ENCODE measurements at places on chromosomes 2 and 18. TPM values are rescaled to one million over a fixed set of nuclear protein-coding genes. Genes with fewer than 3 reads are reported as not detected.

DNA sequence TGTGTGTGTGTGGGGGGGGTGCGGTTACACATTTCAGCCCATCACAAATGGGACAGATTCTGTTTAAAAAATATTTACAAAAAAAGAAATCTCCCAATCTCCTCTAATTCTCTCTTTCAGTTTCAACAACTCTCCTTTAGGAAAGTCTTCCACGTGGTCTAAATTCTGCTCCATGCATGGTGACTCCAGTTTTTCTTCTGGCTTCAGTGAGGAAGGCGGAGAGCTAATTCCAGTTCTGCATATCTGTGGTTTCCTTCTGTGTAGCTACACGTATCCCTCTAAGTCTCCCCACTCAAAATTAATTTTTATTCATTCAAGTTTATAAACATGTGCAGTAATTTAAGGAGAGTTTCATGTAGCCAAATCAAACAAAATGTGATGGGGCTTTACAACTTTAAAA, 111.6 kb downstream of the SLC4A3 start:
- no peak overlapping the region for H3K27ac ChIP-seq
- H3K4me1 ChIP-seq: peaks cover 10% of the 10 kb centered on the region
- H3K36me3 ChIP-seq: no peaks in the 10 kb centered on the region
- H3K27me3 ChIP-seq: peaks cover 12% of the 10 kb centered on the region

Gene TNS1
- 11.3 TPM for total RNA-seq

DNA sequence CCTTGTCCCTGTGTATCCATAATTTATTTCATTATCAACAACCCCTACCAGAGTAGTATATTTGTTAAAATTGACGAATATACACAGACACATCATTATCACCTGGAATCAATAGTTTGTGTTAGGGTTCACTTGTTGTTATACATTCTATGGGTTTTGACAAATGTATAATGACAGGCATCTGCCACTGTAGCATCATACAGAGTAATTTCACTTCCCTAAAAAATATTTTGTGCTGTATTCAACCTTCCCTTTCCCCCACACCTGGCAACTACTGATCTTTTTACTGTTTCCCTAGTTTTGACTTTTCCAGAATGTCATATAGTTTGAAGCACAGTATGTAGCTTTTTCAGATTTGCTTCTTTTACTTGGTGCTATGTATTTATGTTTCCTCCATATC, 132.0 kb downstream of the ZNF804A start:
- H3K27ac ChIP-seq: no peak overlapping the region
- no peak overlapping the region for H3K4me3 ChIP-seq
- H3K36me3 ChIP-seq: no peaks in the 10 kb centered on the region
- no peaks in the 10 kb centered on the region for H3K4me1 ChIP-seq
- no peaks in the 10 kb centered on the region for H3K27me3 ChIP-seq

DNA sequence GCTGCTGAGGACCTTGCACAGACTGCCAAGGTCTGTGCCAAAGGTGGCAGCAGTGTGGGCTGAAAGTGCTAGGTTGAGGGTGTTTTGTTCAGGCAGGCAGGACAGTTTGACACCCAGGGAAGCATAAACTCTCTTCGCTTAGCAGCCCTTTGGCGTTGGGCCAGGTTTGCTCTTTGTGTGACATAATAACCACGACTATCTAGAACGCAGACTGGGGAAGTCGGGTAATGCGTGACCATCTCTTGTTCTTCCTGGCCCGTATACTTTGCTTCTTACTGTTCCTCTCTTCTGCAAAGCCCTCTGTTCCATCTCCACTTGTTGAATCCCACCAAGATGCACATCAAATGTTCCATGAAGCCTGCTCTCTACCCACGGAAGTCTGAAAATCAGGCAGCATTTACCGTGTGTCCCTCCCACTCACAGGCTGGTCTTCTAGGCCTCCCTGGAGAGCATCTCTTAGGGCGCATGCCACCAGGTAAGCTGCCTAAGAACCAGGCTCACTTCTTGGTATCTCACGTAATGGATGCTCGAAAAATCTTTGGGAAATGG, 96.7 kb upstream of the LMAN1 start:
- peaks cover 18% of the 10 kb centered on the region for H3K27me3 ChIP-seq
- no peak overlapping the region for H3K27ac ChIP-seq
- DNase-seq: no peak
- H3K4me1 ChIP-seq: no peaks in the 10 kb centered on the region
- H3K4me3 ChIP-seq: no peak overlapping the region
- no peaks in the 10 kb centered on the region for H3K36me3 ChIP-seq

DNA sequence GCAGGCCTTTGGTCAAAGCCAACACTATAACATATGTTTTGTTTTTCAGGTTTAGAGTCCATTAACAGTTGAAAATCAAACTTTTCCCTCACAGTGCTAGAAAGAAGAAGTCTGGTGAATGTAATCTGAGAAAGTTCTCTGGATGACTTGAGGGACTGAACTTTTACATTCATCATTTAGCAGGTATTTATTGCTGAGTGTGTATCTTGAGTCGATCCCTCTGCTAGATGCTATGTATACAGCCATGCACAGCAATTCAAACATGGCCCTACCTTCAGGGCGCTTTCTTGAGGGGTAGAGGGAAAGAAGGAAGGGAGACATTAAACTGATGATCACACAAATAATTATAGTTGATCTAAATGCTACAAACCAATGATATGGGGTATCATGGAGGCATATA, 89.6 kb downstream of the CLHC1 start:
- no peak for DNase-seq
- no peaks in the 10 kb centered on the region for H3K36me3 ChIP-seq
- no peaks in the 10 kb centered on the region for H3K27me3 ChIP-seq
- H3K4me1 ChIP-seq: peaks cover 23% of the 10 kb centered on the region

GRCh38 chr18:6979954-6980353, 137.6 kb downstream of the LAMA1 start:
- H3K4me3 ChIP-seq: no peak overlapping the region
- DNase-seq: no peak
- no peaks in the 10 kb centered on the region for H3K27me3 ChIP-seq
- no peak overlapping the region for H3K27ac ChIP-seq
- H3K4me1 ChIP-seq: no peaks in the 10 kb centered on the region

All from neural crest cell (in vitro differentiated cells).